ENCODE measurements at places on chromosomes 1 and 21. TPM values are rescaled to one million over a fixed set of nuclear protein-coding genes. Genes with fewer than 3 reads are reported as not detected.

DNA sequence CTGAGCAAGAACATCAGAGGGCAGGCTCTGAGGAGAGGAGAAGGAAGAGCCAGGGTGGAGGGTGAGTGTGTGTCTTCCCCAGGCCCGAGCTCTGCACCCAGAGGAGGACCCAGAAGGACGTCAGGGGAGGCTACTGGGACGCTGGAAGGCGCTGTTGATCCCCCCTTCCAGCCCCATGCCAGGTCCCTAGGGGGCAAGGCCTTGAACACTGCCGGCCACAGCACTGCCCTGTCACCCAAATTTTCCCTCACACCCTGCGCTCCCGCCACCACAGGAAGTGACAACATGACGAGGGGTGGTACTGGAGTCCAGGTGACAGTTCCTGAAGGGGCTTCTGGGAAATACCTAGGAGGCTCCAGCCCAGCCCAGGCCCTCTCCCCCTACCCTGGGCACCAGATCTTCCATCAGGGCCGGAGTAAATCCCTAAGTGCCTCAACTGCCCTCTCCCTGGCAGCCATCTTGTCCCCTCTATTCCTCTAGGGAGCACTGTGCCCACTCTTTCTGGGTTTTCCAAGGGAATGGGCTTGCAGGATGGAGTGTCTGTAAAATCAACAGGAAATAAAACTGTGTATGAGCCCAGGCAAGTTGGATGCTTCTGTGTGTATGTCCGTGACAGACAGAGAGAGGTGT, 17.1 kb downstream of the BCAN start:
- no peak for DNase-seq
- peaks cover 7% of the 10 kb centered on the region for H3K27me3 ChIP-seq
- peaks cover 78% of the 10 kb centered on the region for H3K4me1 ChIP-seq

GRCh38 chr1:31701091-31701736, 2.6 kb downstream of the COL16A1 start:
- peaks cover 18% of the 10 kb centered on the region for H3K4me1 ChIP-seq
- H3K27ac ChIP-seq, result no peak overlapping the region
- no peak for DNase-seq
- peaks cover 39% of the 10 kb centered on the region for H3K27me3 ChIP-seq
- H3K36me3 ChIP-seq, result no peaks in the 10 kb centered on the region

DNA sequence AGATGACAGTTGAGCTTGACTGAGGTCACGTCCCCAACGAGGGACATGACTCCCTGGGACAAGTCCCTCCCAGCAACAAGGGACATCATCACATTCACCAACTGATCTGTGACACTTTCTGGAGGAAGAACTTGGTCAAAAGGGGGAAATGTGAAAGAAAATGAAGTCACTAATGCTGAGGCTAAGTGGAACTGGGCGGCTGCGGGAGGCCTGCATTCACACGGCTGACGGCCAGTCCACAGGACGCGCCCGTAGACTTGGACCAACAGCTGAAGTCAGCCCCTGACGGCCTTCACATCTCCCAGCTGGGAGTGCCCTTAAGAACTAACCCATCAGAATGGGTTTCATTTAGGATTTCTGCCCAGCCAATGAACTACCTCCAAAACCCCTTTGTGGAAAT, 26.6 kb downstream of the POFUT2 start:
- H3K27ac ChIP-seq, result no peak overlapping the region
- peaks cover 20% of the 10 kb centered on the region for H3K36me3 ChIP-seq
- no peak overlapping the region for H3K4me3 ChIP-seq
- H3K27me3 ChIP-seq, result no peaks in the 10 kb centered on the region

DNA sequence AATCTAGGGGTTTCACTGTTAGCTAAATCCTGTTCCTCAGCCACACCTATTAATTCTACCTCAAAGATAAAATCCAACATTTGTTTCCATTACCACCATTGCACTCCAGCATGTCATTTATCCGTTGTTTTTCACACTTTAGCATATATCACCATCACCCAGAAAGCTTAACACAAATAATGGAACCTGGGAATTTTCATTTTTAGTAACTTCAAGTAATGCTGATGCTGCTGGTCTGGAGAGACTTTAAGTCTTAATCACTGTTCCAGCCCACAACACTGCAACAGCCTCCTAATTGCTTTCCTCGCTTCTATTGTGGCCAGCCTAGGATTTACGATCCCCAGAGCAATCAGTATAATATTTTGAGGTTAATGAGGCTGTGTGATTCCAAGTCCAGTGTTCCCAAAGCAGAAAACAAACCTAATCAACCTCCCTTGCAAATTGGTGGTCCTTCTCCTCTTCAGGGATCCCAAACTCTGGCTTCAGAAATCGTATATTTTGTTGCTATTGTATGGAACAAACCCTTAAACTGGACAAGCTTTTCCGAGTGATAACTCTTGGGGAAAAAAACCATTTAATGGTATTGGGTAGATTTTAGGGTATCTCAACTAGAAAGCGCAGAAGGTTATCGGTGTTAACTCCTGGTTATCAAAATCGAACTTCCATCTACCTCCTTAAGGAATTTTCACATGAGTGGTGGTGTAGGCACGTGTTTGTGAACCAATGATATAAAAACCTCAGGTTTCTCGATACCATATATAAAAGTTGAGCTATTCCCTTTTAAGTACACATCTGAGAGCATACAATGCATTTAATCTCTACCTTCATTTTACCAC, 50.0 kb upstream of the BOLA1 start:
- H3K4me3 ChIP-seq, result peak overlapping the region; percentile 98
- DNase-seq, result peak; percentile 5
- peaks cover 49% of the 10 kb centered on the region for H3K4me1 ChIP-seq
- peaks cover 26% of the 10 kb centered on the region for H3K36me3 ChIP-seq
- peak overlapping the region; percentile 59 for H3K27ac ChIP-seq

GRCh38 chr1:66834926-66835325, 33.9 kb upstream of the INSL5 start:
- H3K4me1 ChIP-seq, result no peaks in the 10 kb centered on the region
- no peaks in the 10 kb centered on the region for H3K36me3 ChIP-seq
- H3K27ac ChIP-seq, result no peak overlapping the region
- no peaks in the 10 kb centered on the region for H3K27me3 ChIP-seq
- DNase-seq, result no peak

- no peaks in the 10 kb centered on the region for H3K4me1 ChIP-seq
- H3K4me3 ChIP-seq, result no peak overlapping the region
- H3K27ac ChIP-seq, result no peak overlapping the region
- no peaks in the 10 kb centered on the region for H3K27me3 ChIP-seq
- H3K36me3 ChIP-seq, result no peaks in the 10 kb centered on the region
Observed at GRCh38 chr21:27047658-27048314, 80.9 kb upstream of the ADAMTS5 start.

DNA sequence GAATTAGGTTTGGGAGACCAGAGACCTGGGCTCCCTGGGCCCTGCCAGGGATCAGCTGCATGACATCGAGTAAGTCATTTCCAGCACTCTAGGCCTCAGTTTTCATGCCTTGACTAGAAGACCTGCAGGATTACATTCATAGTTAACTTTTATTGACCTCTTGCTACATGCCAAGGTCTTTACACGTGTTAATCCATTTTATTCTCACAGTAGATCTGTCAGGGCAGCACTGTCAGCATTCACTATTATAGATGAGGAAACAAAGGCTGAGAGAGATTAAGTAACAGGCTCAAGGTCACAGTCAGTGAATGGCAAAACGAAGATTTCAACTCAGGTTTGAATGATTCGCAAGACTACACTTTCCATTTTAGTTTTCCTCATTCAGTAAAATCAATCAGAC, 37.0 kb downstream of the PGM1 start:
- no peaks in the 10 kb centered on the region for H3K4me1 ChIP-seq
- no peak for DNase-seq
- H3K27ac ChIP-seq, result no peak overlapping the region
- H3K36me3 ChIP-seq, result no peaks in the 10 kb centered on the region

DNA sequence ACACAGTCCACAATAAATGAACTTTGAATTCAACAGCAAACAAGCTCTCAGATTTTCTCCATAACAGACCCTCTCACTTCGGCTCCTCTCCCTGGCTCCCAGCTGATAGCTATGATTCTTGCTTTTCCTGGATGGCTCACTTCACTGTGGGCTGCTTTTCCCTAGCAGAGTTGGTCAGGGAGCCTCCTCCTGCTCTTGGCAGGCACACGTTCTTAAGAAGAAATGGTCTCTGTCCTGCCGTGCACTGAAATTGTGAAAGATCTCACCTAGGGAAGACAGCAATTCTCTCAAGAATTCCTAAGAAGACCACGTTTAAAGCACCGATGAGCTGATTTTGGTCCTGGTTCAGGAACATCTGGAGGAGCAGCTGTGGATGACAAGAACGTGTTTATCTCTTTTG, 148.5 kb upstream of the KCNK2 start:
- no peaks in the 10 kb centered on the region for H3K36me3 ChIP-seq
- no peak for DNase-seq
- H3K4me1 ChIP-seq, result no peaks in the 10 kb centered on the region
- no peaks in the 10 kb centered on the region for H3K27me3 ChIP-seq
- H3K27ac ChIP-seq, result no peak overlapping the region

DNA sequence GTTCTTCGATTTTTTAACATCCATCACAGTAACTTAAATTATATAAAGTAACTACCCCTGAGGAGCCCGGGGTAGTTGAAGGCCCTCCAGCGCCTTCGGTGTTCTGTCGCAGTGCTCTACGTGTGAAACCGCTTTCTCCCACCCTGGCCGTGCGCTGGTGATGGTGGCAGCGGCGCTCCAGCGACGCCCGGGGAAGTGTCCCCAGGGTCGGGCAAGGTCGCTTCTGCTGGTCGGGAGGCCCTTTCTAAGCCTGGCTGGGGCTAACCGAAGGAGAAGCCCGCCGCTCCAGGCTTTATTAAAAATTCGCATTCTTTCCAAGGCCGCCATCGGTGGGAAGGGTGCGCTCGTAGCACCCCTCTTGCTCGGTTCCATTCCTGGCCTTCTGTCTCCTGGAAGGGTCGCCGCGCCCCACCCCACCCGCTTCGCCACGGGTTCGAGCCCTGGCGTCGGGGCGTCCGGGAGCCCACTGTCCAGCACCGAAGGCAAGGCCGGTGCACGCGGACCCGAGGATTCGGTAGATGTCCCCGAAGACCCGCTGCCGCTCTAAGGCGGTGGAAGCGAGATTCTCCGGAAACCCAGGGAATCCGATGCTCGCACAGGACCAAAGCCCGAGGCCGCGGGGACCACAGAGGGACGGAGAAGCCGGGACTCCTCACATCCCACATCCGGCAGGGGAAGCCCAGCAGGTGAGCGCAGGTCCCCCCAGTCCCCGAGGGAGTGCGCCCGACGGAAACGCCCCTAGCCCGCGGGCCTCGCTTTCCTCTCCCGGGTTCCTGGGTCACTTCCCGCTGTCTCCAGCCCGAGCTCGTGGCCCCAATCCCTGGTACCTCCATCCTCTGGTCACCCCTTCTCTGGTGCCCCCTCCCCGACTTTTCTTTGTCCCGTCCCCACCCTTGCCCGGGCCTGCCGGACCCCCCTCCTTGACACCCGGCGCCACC, 685 bp upstream of the RIPPLY3 start:
- peak overlapping the region; percentile 43 for H3K4me3 ChIP-seq
- peaks cover 36% of the 10 kb centered on the region for H3K4me1 ChIP-seq
- no peak for DNase-seq
- no peak overlapping the region for H3K27ac ChIP-seq
- H3K27me3 ChIP-seq, result peaks cover 48% of the 10 kb centered on the region
- H3K36me3 ChIP-seq, result no peaks in the 10 kb centered on the region

- H3K4me1 ChIP-seq, result no peaks in the 10 kb centered on the region
- DNase-seq, result no peak
- H3K4me3 ChIP-seq, result no peak overlapping the region
- H3K36me3 ChIP-seq, result peaks cover 25% of the 10 kb centered on the region
- H3K27me3 ChIP-seq, result no peaks in the 10 kb centered on the region
Observed at GRCh38 chr1:93137604-93138292, 42.5 kb downstream of the TMED5 start.

The FBLIM1 gene
- not detected for total RNA-seq

The RBM11 gene
- 3.0 TPM for total RNA-seq

The TMOD4 gene
- total RNA-seq, result 3.5 TPM

The HRNR gene
- total RNA-seq, result not detected

The SEMA6C gene
- 1.5 TPM for total RNA-seq

The RIPPLY3 gene
- not detected for total RNA-seq
